ENCODE measurements at places on chromosomes 4 and X.

DNA sequence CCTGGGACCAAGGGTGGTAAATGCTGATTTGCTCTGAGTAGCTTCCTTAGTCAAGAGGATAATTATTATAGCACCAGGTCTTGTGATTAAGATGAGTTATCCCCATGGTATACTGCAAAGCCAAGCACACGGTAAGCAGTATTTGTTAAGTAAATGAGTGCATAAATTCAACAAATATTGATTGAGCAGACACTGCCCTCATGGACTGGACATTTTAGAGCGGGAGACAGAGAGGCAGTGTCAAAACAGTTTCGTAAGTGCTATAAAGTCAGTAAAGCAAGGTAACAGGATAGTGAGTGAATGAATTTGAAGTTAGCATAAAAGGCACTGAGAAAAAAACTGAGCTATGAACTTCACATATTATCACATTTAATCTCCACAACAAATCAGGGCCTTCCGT, 13.9 kb downstream of the PHF8 start:
- DNase-seq, result no peak

GRCh38 chrX:16931855-16932575, 14.4 kb upstream of the REPS2 start:
- no peak for DNase-seq

DNA sequence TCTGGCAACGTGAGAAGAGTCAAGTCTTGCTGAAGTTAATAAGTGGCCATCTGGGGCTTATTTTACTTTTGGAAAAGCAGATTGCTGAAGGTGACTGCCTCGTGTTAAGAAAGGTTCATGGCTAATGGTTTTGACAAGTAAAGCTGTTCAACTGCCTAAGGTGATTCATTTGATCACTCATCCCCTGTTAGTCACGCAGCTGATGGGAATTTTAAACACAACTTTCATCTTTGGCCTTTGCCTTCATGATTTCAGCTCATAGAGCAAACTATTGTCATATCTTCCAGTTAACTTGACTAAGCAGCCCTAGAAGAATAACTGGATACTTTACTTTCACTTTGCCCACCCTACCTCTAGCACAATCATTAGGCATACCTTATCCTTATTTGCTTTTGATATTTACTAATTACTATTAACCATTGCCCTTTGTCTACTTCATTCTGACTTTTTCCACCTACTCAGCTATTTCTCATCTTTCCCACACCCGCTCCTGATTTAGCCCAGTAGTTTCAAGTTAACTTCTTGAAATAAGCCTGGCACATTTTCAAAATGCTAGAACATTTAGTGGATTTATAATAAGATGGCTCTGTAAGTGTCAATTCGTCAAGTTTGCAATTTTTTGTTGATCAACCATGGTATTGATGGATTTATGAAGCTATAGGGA, 170.6 kb upstream of the S100G start:
- DNase-seq, result no peak

DNA sequence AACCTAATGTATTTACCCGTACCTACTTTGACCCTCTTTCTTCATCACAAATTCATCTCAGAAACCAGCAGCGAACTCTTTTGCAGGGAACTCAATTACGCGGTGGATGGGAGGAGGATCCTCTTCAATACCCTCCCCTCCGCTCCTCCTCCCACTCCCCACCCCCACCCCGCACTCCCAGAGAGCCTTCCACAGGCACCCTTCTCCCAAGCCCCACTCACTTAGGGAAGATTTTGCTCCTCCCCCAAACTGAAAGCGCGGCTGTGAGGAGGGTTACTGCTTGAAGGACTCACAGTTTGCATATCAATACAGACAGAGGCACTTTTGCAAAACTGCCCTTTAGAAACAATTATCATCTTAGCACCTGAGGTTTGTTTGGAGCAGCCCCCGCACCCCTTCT, 960 bp upstream of the IL1RAPL1 start:
- DNase-seq, result no peak

DNA sequence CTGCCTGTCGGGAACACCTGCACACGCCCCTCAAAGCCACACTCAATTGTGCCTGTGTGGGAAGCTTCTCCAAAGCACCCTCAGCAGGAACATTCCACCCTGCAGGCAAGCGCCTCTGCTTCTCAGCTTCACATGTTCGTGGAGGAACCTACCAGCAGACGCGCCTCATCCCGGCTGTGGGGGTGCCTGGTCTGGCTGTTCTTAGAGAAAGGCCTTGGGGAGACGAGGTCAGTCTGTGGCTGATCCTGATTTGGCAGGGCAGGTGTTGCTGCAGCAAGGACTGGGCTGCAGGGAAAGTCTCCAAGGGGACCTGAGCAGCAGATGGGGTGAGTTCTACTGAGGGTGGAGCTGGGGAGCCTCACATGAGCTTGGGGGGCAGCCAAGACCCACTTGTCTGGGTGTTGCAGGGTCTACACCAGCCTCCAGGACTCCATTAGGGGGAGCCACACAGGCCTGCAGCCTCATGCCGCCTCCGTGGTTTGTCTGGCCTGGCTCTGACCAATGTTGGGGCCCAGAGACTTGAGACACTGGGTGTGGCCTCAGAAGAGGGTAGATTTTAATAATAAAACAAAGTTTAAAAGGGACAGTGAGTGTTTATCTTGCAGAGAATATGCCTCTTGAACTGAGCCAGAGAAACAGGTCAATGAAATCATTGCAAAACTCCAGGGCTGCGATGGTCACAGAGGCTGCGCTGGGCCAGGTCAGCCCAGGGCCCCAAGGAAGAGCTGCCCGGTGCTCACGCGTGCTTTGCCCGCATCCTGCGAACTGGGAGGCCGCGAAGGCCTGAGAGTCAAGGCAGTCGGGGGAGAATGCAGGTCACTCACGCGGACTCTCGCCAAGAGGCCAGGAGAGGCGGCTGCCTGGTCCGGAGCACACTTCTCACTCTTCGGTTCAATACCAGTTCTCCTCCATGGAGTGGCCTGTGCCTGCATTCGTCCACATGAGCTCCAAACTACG, 21.1 kb downstream of the RNF212 start:
- no peak for DNase-seq

- no peak for DNase-seq
These were observed 443.3 kb upstream of the FAT1 start for GRCh38 chr4:187166886-187167512.

GRCh38 chr4:108589961-108590360, 30.4 kb upstream of the RPL34 start:
- no peak for DNase-seq

GRCh38 chrX:9320940-9321339, 143.9 kb upstream of the TBL1X start:
- no peak for DNase-seq

DNA sequence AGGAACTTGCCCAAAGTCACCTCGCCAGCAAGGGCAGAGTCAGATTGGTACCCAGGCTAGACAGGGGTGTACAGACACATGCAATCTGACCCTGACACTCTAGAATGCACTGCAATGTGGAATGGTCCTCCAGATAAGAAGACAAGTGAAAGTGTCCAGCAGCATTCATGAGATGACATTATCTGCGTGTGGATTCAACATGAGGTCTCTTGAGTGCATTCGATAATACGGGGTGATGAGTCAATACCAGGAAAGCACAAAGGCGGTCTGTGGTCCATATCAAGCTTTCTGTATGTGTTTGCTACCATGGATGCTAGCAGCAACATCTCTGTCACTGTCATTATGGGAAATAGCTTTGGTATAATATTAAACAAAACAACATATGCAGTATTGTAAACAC, 6.8 kb upstream of the XAGE3 start:
- DNase-seq, result no peak

DNA sequence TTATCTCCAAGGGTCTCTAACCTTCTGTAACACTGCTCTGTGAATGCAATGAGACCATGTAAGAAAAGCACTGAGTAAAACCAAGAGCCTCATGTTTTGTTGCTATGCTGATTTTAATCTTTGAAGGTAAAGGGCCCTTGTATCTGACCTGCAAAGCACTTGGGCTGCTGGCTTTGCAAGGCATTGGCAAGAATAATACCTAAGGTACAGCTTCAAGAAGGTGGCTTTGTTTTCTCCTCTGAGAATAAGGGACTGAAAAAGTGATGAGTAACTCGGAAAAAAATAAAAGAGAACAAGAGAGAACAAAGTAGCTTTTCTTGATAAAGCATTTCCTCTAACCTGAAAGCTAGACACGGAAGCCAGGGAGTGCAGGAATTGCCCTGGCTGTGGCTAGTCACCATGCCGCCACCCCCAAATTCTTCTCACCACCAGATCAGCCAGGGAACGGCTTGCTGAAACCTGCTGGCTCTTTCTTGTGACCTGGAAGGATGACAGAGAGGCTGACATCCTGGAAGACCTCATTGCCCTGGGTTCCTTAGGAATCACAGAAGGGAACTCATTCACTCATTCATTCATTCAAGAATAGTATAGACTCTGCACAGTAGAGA, 41.8 kb upstream of the HS3ST1 start:
- no peak for DNase-seq

- no peak for DNase-seq
These were observed 61.9 kb upstream of the LAS1L start for GRCh38 chrX:65596270-65597034.
